ENCODE measurements at places on chromosomes 6 and 20.

GRCh38 chr20:51511861-51512619 lies 30.5 kb downstream of the NFATC2 start:
- DNase-seq = no peak

DNA sequence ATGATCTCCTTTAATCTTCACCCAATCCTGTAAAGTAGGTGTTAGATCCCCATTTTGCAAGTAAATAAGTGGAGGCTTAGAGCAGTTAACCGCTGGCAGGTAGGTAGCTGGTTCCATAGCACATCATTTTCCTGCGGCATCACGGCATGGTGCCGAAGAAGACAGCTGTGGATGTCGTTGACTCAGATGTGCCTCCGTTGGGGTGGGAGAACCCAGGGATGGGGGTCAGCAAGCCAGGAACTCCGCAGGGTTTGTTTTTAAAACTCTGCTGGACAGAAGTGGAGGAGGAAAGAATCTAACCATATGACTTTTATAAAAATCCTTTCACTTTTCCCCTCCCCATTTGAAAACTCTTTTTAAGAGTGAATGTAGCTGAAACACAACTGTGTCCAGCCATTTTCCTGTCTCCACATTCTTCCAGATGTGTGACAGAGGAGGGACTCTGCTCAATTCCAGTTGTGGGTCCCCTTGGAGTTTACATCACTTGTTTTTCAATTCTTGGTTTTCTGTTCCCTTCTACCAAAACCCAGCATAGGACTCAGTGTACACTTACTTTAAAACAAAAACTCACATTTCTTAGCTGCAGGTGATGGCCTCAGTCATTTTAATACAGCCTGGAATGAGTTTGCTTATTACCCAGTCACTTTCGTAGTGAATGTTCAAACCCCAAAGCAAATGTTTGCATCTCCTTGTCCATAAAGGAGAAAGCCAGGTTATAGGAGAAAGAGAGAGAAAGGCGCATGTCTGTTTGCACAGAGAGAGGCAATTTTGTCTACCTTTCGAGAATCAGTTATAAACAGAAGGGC lies 27.6 kb upstream of the PI16 start:
- no peak for DNase-seq

DNA sequence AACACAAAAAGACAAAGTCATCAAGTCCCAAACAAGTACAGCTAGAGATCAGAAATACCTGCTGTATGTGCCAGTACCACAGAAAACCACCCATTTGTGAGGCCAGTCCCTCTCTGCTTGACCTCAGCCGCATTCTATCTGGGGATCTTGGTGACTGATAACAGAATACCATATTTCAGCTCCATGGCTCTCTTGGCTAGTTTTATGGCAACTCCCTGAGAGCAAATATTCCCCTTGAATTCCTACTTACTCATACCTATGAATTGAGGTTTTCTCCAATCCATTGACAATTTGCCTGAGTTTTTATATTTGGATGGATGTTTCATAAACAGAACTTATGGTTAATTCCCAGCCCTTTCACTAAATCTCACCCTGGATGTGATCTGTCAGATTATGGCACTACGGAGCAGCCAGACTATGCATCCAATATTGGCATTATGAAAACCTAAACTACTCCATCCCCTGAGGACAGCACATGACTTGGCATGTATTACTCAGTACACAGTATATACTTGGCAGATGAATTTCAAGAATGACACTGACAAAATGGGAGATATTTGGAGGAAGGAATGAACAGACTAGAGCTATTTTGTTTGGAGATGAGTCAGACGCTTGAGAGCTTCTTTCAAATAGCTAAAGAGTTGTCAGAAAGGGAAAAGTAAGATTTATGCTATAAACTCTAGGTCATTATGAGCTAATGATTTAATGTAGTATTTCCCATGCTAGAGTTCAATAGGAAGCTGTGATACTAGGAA lies 95.7 kb downstream of the PRDM1 start:
- peak; percentile 87 for DNase-seq

- DNase-seq = peak; percentile 44
Measured at GRCh38 chr20:38315290-38315966, 11.5 kb downstream of the BPI start.
